Cardiac fibroblast (primary cell): ENCODE measurements at places on chromosomes 13 and 19.

- no peak for DNase-seq
Measured at GRCh38 chr13:23776698-23777574, 112.3 kb downstream of the MIPEP start.

DNA sequence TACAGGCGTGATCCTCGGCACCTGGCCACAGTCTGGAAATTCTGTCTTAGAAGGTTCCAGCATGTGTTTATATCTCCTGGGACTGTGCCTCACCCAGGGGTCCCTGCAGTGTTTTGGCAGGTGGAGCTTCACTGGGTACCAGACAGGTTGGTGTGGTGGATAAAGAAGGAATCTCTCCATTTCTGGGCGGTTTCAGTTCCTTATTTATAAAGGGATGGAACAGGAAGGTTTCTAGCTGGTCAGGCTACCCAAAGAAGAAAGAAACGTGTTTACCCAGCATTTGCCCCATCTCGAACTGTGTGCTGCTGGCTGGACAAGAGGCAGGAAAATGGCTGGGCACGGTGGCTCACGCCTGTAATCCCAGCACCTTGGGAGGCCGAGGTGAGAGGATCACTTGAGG lies 9.8 kb downstream of the PNPLA6 start:
- no peak for DNase-seq

GRCh38 chr13:104816726-104817125 lies 1718.7 kb downstream of the EFNB2 start:
- DNase-seq, result peak; percentile 0

GRCh38 chr13:45823583-45823982 lies 28.0 kb downstream of the SIAH3 start:
- DNase-seq, result no peak

DNA sequence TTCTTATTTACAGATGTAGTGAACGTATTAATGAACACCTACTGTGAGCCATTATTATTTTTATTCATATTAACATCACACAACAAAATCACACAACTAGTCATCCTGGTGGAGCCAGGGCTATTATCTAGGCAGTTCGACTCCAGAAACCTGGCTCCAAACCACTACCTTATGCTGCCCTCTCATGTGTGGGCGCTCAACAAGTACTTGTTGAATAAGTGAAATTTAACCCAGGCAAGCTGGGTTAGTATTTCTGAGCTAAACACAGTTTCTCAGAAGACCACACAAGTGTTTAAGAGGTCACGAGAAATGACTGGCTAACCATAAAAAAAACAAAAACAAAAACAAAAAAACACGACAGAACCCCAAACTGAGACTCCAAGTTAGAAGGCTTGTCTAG lies 33.6 kb downstream of the MZT1 start:
- DNase-seq, result no peak

DNA sequence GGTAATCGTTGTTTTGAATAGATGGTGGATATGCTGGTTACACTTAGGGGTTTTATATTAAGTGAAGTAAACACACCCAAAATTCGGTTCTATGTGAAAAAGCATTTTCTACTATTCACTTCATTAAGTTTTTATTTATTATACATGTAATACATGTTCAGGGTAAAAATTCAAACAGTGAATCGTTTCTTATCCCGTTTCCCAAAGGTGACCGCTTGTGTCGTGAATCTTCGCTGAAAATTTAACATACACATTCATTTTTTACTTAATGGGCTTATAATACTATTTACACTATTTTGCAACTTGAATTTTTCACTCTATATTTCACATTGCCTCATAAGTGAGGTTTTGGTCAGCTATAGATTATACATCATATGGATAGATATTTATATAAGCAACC lies 24.5 kb downstream of the IPO5 start:
- DNase-seq, result no peak

- no peak for DNase-seq
Measured at GRCh38 chr19:16068696-16069259, 7.5 kb upstream of the TPM4 start.

DNA sequence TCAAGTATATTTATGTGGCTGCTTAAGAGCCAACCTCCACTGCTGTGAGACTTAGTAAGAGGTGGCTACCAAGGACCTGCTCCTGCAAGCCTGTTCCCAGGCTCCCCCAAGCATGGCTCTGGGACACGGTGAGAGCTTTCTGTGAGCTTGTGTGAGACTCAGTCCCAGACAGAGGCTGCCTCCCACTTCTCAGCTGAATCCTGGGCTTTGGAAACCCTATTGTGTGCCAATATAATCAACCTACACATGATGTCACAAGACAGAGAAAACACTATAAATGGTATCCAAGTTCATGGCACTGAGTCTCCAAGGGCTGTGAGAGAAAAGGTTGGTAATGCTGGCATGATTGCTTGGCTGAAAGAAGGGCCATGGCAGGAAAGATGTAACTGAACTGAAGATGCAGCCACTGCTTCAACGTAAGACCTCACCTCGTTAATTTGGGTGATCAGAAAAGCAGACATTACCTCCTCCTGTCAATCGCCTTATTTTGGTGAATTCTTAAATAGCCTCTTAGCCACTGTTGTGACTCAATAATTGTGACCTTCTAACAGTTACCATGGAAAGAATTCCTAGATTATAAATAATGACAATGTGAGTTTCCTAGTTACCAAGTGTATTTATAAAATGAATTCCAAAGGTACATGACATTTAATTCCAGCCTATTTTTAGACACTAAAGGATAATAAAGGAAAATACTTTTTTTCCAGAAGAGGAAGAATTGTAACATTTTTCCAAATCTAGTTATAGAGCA lies 332.0 kb downstream of the IRS2 start:
- DNase-seq, result peak; percentile 14

- DNase-seq, result no peak
Measured at GRCh38 chr13:74755065-74755464, 620.9 kb upstream of the KLF12 start.

DNA sequence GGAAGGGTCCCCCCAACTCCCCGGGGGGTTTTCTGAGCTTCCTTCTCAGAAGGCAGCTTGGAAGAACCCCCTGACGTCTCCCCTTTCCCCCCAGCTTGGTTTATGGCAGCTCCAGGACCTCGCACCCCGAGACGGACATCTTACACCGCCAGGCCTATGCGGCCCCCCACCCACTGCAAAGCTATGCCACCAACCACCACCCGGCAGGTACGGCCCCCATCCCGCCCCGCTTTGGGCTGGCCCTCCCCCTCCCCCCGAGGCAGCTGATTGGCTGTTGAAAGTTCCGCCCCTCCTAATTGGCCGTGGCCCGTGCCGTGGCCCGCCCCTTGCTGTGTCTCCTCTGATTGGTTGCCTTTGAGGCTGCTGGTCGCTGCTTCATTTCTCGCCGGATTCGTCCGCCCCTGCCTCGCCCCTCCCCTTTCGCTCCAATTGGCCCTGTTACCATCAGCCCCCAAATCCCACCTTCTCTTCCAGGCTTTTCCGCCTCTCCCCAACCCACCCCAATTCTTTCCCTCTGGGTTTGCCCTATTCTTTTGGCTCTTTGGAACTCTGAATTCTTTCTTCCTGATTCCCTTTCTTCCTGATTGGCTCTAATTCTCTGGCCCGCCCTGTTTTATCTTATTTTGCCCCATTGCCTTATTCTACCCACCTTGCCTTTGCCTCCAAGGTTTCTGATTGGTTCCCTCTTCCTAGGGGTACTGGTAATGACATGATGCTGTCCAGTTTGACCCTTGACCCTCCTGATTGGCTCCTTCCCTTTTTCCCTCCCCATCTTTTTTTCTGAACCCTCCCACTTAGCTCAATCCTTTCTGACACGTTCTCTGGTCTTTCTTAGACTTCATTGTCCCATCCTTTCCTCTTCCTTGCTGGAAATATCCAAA lies 2.5 kb downstream of the PRR12 start:
- peak; percentile 94 for DNase-seq

DNA sequence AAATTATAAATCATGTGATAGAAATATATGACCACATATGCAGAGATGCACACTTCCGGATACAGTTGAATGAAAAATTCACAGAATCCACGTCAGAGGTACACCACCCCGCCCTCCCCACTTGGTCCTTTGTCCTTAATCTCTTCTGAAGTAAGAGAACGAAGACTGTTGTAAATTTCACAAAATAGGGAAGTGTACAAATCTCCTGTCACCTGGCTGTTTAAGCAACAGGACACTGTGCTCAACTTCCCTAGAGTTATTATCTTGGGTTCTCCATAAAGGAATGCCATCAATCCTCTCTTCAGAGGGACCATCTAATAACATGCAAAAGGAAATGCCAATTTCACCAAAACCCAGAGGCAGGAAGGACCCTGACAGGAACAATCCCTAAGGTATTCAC lies 10.5 kb upstream of the CEACAM6 start:
- DNase-seq, result no peak

GRCh38 chr19:57075125-57075524 lies 44.7 kb upstream of the USP29 start:
- no peak for DNase-seq

DNA sequence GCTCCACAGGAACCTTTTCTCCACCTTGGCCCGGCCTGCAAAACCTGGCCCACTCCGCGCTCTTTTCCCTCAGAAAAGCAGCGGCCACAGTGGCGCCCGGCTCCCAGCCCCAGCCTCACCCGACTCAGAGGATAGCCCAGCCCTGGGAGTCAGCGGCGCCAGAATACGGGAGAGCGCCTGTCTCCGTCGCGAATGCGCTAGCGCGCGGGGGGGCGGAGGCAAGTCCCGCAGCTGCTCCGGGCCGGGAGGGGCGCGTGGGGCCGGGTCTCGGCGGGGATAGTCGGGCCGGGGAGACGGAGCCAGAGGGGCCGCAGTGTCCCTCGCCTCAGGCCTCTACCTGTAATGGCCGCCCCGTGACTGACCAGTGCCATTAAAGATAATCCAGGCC lies at the start of gene ZFP30:
Gene ZFP30 (minus strand): TSS at position 165 of the 388 bp plus-strand sequence. CDS start 7,643 bp downstream, outside the sequence.
- DNase-seq, result peak; percentile 84

GRCh38 chr13:55366676-55367075 lies 1774.0 kb upstream of the PRR20A start:
- DNase-seq, result no peak

DNA sequence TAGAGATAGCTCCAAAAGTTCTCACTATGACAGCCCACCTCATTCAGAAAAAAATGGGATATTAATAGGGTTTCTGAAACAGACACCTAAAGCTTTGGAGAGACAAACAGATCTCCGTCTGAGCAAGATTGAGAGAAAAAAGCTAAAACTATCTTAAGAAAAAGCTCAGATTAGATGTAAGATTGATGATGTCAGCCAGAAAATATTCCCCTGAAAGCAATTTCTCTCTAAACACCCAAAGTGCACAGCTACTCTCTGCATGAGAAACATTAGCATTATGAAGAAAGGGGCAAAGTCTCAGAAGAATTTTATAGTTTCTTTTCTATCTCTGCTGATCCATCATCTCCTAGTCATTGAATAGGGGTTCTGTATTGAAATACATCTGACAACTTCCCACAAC lies 148.9 kb downstream of the ZNF737 start:
- DNase-seq, result no peak

DNA sequence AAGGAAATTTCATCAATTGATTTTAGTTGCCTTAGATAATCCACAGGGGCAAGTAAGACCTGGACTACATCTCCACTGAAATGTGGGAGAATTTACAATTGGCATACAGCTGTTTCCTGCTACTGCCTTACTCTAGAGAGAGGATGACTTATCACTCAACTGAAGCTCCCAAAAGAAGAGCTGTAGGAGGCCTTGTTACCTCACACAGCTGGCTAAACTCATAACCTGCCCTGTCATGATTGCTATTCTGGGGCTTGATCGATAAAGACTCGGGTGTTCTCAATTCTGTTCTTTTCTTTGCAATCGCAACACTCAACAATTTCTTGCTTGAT lies 1396.4 kb downstream of the EFNB2 start:
- DNase-seq, result no peak

- DNase-seq, result no peak
Measured at GRCh38 chr13:110581506-110582185, 20.1 kb upstream of the RAB20 start.

- DNase-seq, result no peak
Measured at GRCh38 chr13:71634182-71634581, 232.8 kb downstream of the DACH1 start.

- DNase-seq, result no peak
Measured at GRCh38 chr19:45667620-45668341, at the start of gene GIPR. Gene GIPR (plus strand): TSS chr19:45668221. CDS start chr19:45669521, 1,300 bp downstream.

- DNase-seq, result peak; percentile 41
Measured at GRCh38 chr13:31105020-31105795, 56.5 kb downstream of the HSPH1 start.

- DNase-seq, result no peak
Measured at GRCh38 chr19:30374539-30374864, 2.3 kb downstream of the ZNF536 start.

DNA sequence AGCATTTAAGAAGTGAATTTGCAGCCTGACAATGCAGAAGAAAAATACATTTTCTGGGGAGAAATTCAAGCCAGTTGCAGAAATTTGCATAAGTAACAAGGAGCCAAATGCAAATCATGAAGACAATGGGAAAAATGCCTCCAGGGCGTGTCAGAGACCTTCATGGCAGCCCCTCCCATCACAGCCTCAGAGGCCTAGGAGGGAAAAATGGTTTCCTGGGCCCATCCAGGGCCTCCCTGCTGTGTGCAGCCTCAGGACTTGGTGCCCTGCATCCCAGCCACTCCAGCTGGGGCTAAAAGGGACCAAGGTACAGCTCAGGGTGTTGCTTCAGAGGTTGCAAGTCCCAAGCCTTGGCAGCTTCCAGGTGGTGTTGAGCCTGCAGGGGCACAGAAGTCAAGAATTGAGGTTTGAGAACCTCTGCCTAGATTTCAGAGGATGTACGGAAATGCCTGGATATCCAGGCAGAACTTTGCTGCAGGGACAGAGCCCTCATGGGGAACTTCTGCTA lies 16.7 kb upstream of the ITM2B start:
- DNase-seq, result no peak

- DNase-seq, result peak; percentile 66
Measured at GRCh38 chr19:13212759-13213330, 62.6 kb downstream of the IER2 start.

DNA sequence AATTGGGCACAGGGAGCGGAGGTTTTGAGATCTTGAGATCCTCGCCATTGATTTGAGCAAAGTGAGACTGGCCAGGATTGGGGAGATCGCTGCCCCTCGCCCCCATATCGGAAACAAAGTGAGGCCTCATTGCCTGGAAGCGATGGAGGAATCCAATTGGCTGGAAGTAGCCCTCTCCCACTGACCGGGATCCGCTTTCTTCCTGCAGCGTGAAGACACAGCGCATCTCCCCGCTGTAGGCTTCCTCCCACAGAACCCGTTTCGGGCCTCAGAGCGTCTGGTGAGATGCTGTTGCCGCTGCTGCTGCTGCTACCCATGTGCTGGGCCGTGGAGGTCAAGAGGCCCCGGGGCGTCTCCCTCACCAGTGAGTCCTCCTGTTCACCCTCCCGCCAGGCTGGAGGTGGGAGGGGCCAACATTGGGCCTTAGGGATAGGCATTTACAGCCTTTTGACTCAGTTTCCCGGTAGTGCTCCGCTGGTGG lies 438 bp downstream of the PRKCSH start:
- DNase-seq, result no peak
